ENCODE measurements at places on chromosomes 12 and 14.

DNA sequence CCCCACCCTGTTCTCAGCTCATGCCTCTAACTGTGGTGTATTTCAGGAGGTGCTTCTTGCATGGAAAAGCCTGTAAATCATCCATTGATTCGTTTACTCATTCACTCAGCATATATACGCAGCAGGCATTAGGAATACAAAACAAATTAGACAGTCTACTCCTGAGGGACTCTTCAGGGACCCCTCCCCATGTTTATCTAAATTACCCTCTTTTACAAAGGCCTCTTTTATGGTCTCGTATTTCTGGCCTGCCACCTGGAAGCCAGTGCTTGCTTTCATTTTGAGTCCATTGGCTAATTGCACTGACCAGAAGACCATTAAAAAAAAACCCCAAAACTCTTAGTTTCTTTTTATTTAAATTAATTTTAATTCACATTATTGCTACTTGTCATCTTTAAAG is 134.4 kb downstream of the DACT1 start:
- no peak for DNase-seq

DNA sequence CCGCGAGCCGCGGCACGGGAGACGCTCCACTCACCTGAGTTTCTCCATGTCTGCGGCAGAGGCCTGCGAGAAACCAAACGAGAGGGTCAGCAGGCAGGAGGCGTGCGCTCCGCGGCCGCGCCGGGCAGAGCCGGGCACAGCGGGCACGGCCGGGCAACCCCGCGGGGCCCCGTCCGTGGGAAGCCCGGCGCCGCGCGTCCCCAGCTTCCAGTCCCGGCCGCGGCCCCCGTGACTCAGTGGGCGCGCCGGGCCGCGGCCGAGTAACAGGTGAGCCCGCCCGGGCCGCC is 19.4 kb downstream of the BEGAIN start:
- DNase-seq = no peak

- DNase-seq = no peak
Observed at GRCh38 chr12:43208627-43209026, 343.4 kb downstream of the ADAMTS20 start.

- no peak for DNase-seq
Observed at GRCh38 chr14:63468294-63468693, 74.9 kb downstream of the PPP2R5E start.

DNA sequence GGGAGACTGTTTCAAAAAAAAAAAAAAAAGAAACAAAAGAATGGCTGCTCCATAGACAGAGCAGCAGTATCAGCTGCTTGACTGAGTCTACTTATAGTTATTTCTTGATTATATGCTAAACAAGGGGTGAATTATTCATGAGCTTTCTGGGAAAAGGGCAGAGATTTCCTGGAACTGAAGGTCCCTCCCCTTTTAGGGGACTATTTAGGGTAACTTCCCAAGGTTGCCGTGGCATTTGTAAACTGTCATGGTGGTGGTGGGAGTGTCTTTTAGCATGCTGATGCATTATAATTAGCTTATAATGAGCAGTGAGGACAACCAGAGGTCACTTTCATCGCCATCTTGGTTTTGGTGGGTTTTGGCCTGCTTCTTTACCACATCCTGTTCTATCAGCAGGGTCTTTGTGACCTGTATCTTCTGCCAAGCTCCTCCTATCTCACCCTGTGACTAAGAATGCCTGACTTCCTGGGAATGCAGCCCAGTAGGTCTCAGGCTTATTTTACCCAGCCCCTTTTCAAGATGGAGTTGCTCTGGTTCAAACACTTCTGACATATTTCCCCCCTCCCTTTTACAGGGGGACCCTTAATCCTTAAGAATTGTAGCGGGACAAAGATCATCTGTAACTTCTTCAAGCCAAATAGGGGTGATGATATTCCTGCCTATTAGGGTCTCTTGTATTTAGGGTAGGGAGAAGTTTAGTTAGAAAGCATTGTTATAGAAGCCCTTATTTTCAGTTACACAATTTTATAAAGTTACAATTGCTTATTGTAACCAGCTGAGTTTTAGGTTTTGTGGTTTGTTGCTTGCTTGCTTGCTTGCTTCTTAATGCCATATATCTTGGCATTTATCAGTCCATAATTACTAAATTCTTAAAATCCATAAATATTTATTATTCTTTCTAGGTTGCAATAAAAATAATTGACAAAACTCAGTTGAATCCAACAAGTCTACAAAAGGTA is 42.5 kb downstream of the MARK3 start:
- DNase-seq = no peak

- no peak for DNase-seq
Observed at GRCh38 chr12:89289720-89290119, 62.6 kb downstream of the DUSP6 start.

DNA sequence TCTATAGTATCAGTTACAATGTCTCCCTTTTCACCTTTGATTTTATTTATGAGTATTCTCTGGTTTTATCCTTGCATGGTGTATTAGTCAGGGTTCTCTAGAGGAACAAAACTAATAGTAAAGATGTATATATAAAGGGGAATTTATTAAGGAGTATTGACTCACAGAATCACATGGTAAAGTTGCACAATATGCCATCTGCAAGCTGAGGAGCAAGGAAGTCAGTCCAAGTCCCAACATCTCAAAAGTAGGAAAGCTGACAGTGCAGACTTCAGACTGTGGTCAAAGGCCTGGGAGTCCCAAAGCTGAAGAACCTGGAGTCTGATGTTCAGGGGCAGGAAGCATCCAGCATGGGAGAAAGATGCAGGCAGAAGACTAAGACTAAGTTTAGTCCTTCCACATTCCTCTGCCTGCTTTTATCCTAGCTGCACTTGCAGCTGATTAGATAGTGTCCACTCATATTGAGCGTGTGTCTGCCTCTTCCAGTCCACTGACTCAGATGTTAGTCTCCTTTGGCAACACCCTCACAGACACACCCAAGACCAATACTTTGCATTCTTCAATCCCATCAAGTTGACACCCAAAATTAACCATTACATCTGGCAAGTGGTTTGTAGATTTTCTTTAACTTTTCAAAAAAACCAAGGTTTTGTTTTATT is 308.0 kb upstream of the LMO3 start:
- DNase-seq = no peak

- DNase-seq = no peak
Observed at GRCh38 chr12:56165369-56165768, 7.2 kb downstream of the MYL6 start.

DNA sequence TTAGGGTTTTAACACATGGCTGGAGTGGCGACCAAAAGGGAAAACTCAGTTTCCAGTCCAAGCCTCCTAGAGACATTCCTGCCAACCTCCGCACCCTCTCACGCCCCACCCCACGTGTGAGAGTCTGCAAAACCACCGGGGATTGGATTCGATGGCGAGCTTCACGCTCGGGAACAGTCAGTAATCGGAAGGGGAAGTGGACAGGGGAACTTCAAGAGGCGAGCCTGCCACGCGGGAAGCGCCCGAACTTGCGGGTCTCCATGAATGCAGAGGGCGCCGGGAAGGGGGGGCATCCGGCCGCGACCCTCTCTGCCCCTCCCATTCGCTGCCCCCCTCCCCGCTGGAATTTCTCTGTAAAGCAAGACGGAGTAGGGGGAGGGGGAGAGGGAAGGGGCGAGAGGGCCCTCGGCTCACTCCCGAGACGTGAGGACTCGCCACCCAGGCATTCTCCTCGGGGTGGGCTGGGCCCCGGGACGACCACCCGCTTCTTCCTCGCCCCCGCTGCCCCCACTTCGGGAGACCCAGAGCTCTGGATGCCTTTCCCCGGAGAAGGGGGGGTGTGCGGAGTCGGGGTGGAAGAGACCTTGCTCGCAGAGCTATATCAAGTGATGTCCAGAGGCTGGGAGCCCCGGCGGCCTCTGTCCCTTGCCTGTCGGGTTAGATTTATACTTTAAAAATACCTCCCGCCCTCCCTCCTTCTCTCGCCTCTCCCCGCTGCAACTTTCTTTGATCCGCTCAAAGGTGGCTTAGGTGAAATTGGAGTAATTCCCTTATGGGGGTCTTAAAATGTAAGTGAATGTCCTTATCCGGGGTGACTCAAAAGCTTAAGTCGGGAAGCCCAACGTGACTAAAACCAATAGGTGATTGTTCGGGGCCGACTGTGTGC is 2.5 kb upstream of the CCND2 start:
- DNase-seq = no peak

DNA sequence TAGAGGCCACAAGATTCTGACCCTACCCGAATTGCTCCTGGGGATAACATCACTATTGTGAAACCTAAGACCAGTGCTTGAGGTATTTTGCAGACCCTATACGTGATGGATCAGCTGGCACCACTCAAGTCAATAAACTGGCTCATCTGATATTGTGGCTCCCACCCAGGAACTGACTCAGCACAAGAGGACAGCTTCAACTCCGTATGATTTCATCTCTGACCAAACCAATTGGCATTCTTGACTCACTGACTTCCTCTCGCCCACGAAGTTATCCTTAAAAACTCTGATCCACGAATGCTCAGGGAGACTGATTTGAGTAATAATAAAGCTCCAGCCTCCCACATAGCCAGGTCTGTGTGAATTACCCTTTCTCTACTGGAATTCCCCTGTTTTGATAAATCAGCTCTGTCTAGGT is 1036.1 kb upstream of the TMEM132C start:
- DNase-seq = no peak

GRCh38 chr12:125069616-125070015 is 4.4 kb downstream of the AACS start:
- DNase-seq = no peak

DNA sequence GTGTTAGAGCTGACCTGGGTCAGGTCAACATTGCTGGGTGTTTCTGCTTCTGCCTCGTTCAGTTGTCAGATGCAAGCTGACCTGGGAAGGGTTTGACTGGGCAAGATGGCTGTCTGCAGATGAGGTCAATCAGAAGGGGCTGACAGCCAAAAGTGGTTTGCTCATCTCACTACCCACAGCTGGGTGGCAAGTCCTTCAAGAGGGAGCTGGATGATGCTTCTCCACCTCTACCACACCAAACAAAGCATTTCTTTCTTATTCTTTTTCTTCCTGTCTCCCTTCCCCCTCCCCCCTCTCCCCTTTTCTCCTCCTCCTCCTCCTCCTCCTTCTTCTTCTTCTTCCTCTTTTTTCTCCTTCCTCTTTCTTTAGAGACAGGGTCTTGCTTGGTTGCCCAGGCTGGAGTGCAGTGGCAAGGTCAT is 268.2 kb upstream of the PLEKHG7 start:
- DNase-seq = no peak

- DNase-seq = no peak
Observed at GRCh38 chr14:36068777-36069534, 107.6 kb downstream of the PTCSC3 start.

DNA sequence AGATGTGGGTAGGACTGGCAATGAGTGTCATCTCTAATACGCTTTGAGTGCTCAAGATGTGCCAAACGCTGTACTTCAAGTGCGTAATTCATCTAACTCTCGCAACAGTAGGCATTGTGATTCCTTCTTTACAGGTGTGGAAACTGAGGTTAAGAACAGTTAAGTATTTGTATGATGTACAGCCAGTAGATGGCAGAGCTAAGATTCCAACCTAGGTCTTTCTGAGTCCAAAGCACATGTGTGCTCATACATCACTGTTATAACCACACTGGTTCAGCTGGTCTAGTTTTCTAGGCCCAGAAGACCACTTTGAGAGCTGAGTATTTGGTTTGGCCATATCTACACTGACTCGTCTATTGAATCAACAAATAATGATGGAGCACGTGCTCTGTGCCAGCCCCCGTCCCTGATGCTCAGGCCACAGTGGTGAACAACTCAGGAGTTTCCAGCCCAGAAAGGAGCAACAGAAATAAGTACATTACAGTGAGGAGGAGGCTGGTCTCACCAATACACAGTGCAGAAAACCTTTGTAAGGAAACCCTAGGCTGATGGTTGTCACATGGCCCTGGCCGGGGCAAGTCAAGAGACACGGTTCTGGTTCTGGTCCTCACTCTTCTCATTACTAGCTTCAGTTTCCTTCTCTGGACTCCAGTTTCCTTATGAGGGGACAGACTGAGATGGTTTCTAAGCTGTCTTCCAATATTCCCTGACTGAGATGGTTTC is 69.3 kb upstream of the SCN8A start:
- DNase-seq = no peak

DNA sequence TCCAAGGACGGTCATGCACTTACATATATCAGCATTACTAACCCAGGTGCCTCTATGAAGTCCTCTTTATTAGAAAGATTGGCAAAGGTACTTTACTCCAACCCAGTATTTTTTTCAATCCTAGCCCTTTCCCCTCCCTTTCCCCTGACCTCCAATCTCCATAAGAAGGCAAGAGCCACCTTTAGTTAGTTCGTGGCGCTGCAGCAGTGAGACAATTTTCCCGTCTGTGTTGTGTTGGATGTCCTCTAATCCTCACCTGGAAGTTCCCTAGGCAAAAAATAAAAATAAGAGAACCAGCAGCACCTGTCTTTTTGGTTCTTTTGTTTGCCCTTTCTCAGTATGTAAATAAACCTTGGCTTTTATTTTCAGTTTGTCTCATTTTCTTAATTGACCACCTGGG is 439.6 kb upstream of the LRFN5 start:
- no peak for DNase-seq

GRCh38 chr12:14403293-14403692 is 37.8 kb downstream of the ATF7IP start:
- DNase-seq = no peak

DNA sequence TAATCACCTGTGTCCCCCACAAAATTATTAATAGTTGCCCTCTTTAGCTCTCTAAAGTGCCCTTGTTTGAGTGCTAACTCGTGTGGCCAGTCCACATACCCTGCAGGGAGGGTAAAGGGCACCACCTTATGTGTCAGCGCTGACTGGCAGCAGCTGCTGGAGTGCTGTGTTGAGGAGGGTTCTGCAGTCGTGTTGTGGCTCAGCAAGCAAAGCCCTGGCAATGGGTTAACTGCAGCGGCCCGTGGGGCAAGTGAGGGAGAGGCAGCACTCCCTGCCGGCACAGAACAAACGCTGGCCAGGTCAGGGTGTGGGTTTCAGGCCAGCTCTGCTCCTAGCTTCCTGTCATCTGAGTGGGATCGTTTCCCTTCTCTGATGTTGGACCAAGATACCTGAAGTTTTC is 369.8 kb downstream of the CACNA1C start:
- DNase-seq = no peak

GRCh38 chr12:3097836-3098235 is 20.7 kb downstream of the TSPAN9 start:
- DNase-seq = no peak

DNA sequence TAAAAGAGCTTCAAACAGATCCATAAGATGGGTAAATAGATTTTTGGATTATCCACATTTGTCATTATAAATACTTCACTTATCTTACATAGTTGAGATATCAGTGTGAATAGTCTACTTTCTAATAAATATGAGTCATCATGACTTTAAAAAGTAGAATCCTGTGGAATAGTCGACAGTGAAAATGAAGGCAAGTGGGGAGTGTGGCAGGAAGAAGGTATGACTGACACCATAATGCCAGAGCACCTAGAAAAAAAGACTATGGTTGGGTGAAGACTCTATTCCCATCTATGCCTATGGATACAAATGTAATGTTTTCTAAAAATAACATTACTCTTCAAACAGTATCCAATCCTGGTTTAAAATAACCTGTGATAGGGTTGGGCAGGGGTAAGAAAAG is 117.5 kb downstream of the MDGA2 start:
- no peak for DNase-seq

DNA sequence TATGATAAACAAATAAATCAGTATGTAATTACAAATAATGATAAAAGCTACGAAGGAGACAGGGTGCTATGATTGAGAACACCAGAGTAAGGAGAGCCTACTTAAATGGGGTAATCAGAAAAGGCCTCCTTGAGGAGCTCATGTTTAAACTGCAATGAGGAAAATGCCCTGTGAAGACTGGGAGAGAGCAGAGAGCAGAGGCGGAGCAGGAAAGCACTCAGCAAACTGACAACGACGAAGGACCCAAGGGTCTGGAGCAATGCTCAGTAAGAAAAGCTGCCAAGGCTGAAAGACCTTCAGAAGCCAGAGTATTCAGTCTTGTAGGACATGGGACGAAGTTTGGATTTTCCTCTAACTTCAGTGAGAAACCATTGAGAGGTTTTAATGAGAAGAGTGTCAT is 114.2 kb upstream of the PLEKHA5 start:
- DNase-seq = no peak
